Activated naive CD8-positive, alpha-beta T cell treated with anti-CD3 and anti-CD28 coated beads, Interleukin-2, amount 10 ng/mL, durations not matched to agents 7 days and 5 days (primary cell): ENCODE measurements at places on chromosomes 5 and 9.

GRCh38 chr5:2261004-2261703 lies 378.4 kb upstream of the IRX4 start:
- H3K4me1 ChIP-seq, result no peaks in the 10 kb centered on the region
- H3K36me3 ChIP-seq, result no peaks in the 10 kb centered on the region
- H3K4me3 ChIP-seq, result no peak overlapping the region

DNA sequence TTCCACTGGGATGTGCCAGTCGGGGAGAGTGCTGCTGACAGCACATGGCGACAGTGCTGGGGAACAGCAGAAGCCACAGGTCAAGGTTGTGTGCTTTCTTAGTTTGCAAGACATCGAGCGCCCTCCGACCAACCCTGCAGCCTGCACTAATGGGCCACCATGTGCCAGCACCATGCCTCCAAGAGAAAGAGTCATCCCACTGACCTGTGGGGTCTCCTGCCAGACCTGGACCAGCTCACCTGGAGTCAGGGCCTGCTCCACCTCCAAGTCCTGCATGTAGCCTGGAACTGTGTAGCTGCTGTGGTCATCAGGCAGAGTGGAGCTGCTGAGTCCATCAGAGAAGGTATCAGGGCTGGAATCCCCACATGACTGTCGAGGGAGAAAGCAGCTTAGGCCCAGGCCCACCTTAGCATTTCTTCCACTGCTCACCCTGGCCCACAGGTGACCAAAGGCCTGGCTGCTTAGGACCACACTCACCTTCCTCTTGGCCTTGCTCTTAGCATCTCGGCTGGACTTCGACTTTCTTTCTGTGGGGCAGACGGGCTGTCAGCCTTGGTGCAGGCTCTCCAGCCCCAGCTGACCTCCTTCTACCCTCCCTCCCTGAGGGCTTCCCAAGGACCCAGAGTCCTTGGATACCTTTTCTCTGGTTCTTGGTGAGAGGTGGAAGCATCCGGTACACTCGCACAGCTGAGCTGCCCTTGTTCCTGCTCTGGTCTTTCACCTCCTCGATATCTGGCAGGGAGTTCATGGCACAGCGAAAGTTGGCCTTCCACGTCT lies 4.1 kb downstream of the IRF1 start:
- H3K4me3 ChIP-seq, result peak overlapping the region; percentile 98
- peak; percentile 31 for DNase-seq
- no peaks in the 10 kb centered on the region for H3K27me3 ChIP-seq

GRCh38 chr5:99320436-99320835 lies 391.6 kb upstream of the CHD1 start:
- H3K4me1 ChIP-seq, result no peaks in the 10 kb centered on the region
- H3K4me3 ChIP-seq, result no peak overlapping the region
- no peaks in the 10 kb centered on the region for H3K36me3 ChIP-seq

DNA sequence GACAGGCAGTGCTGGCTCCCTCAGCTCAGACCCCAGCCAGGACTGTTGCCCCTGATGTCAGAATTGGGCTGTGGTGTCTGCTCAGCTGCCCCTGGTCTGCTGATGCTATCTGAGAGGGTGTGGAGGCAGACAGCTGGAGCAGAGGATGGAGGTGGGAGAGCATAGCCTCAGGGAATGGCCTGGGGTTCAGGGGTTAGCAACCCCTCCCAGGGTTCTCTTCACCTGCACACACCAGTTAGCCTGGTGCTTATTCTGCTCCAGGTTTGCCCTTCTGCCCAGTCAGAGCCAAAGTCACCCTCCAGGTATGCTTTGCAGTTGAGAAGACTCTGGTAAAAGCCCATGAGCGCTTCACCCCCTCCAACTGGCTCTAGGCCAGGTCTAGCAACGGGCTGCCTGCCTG lies 109.8 kb downstream of the SAXO1 start:
- no peaks in the 10 kb centered on the region for H3K27me3 ChIP-seq
- no peaks in the 10 kb centered on the region for H3K36me3 ChIP-seq
- H3K4me1 ChIP-seq, result no peaks in the 10 kb centered on the region
- H3K27ac ChIP-seq, result no peak overlapping the region
- no peak overlapping the region for H3K4me3 ChIP-seq

DNA sequence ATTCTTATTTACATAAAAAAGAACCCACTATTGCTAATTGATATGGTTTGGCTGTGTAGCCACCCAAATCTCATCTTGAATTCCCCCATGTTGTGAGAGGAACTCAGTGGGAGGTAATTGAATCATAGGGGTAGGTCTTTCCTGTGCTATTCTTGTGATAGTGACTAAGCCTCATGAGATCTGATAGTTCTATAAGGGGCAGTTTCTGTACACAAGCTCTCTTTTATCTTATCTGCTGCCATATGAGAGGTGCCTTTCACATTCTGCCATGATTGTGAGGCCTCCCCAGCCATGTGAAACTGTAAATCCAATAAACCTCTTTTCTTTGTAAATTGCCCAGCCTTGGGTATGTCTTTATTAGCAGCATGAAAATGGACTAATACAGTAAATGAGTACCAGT lies 58.2 kb upstream of the PRR16 start:
- no peaks in the 10 kb centered on the region for H3K36me3 ChIP-seq
- no peak overlapping the region for H3K27ac ChIP-seq
- H3K4me1 ChIP-seq, result no peaks in the 10 kb centered on the region
- H3K4me3 ChIP-seq, result no peak overlapping the region
- no peak for DNase-seq

DNA sequence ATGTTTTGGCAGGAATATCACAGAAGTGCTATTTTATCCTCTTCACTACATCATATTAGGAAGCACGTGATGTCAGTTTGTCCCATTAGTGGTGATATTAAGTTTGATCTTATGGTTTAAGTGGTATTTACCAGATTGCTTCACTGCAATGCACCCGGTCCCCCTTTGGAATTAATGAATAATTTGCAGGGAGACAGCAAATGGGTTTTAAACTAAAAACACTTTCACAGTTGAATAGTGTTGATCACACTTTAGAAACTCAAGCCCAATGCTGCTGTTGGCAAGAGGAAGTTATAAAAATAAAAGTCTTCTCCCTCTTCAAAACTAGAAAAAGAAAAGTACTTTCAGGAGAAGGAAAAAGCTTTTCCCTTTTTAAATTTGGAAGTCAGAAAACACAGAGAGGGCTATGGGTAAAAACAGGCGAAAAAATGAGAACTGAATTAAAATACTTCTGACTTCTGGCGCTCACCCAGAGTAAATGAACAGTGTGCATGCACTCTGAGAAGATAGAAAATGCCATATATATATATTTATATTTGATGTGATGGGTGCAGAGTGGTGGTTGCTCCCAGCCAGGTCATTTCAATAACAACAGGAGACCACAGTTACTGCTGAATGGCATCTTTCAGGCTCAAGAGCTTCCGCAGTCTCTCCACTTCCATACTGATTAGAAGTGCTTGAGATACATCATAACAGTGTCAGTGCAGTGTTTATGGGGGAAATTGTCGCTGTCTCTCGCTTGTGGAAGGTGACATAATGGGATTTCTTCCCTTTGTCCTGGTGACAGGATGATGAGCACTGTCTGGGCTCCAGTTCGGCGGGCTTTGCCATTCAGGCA lies 278.0 kb downstream of the ZSWIM6 start:
- DNase-seq, result no peak
- no peak overlapping the region for H3K27ac ChIP-seq
- H3K27me3 ChIP-seq, result peaks cover 7% of the 10 kb centered on the region
- no peaks in the 10 kb centered on the region for H3K4me1 ChIP-seq
- no peak overlapping the region for H3K4me3 ChIP-seq

DNA sequence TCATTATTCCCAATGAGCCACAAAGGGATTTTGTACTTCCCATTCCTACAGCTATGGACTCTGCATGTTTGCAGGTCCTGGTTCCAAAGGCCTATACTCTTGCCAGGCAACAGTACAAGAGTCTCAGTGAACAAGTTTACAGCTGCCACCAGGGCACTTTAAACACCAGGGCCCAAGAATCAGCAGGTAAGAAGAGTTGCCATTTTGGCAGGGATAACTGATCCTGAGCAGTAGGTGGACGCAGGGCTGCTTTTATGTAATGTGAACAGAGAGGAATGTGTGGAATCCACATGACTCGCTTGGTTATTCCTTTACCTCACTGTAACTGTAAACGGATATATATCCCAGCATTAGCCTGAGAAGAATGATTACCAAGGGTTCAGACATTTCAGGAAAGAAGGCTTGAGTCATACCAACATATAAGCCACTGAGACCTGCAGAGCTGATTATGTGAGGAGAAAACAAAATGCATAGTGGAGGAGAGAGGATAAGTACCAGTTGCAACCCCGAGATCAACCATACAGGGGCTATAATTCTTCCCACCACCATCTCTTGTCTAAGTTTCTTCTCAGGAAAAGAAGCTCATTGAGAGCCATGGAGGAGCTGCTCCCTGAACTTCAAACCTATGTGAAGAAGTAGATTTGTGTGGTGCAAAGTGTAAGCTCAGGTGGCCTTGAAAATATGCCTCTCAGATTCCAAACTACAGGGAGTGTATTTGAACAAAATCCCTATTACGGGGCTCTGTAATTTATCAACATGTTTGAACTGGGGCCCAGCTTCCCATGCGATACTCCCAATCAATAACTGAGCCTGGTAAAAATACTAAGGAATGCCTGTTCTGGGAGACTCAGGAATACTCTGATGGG lies 24.6 kb downstream of the RAPGEF6 start:
- H3K4me1 ChIP-seq, result peaks cover 26% of the 10 kb centered on the region
- no peak overlapping the region for H3K27ac ChIP-seq
- peaks cover 29% of the 10 kb centered on the region for H3K36me3 ChIP-seq
- no peak for DNase-seq
- H3K4me3 ChIP-seq, result no peak overlapping the region

- no peak for DNase-seq
- H3K4me1 ChIP-seq, result no peaks in the 10 kb centered on the region
- H3K4me3 ChIP-seq, result no peak overlapping the region
- H3K36me3 ChIP-seq, result no peaks in the 10 kb centered on the region
- no peak overlapping the region for H3K27ac ChIP-seq
- no peaks in the 10 kb centered on the region for H3K27me3 ChIP-seq
Measured at GRCh38 chr5:26940994-26941393, 97.4 kb downstream of the CDH9 start.

DNA sequence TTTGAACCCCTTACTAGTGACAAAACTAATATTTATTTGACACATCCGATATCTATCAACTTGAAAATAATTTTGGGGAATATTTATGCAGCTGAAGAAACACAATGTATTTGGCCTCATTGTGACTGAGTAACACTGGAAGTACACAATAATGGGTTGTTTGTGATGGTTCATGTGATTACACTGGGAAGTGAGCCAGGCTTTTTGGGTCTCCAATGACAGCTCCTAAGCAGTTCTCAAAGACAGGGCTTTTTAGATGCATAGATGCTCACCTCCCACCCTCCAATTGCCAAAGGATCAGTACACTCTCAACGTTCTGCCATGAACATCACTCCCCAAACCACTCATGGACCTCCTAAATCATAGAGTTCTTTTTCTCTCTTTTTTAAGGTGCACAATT lies 170.0 kb downstream of the SLC24A2 start:
- peaks cover 21% of the 10 kb centered on the region for H3K27me3 ChIP-seq
- H3K4me3 ChIP-seq, result no peak overlapping the region
- no peaks in the 10 kb centered on the region for H3K4me1 ChIP-seq
- no peaks in the 10 kb centered on the region for H3K36me3 ChIP-seq
- DNase-seq, result no peak
- H3K27ac ChIP-seq, result no peak overlapping the region

DNA sequence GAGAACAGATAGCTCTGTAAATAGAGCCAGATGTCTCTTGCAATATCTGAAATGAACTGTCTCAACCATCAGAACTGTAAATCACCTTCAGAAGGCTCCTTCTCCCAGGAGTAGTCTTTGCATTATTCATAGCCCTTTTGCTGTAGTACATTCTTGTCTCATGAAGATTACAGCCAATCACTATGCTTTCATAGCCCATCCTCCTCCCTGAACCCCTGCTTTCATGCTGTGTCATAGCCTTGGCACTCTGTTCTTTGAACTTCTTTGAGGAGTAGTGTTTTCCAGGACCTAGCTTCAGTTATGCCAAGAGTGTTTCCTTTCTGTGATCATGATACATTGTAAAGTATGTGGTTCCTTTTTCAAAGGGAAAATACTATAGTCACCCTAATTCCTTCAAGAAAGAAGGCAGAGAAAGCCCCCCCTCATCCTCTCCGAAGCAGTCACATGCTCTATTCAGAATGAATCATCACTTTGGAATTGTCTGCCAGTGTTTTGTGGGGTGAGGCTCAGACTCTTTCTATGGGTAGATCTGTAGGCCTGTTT lies 61.1 kb downstream of the GRIA1 start:
- no peak overlapping the region for H3K4me3 ChIP-seq
- no peaks in the 10 kb centered on the region for H3K36me3 ChIP-seq
- H3K27ac ChIP-seq, result no peak overlapping the region
- peaks cover 8% of the 10 kb centered on the region for H3K27me3 ChIP-seq

- no peaks in the 10 kb centered on the region for H3K4me1 ChIP-seq
- H3K27ac ChIP-seq, result no peak overlapping the region
- H3K4me3 ChIP-seq, result no peak overlapping the region
- no peak for DNase-seq
- H3K27me3 ChIP-seq, result peaks cover 7% of the 10 kb centered on the region
- H3K36me3 ChIP-seq, result no peaks in the 10 kb centered on the region
Measured at GRCh38 chr5:83688281-83688680, 32.4 kb downstream of the HAPLN1 start.

GRCh38 chr9:128568470-128569078 lies 16.2 kb downstream of the SPTAN1 start:
- peaks cover 9% of the 10 kb centered on the region for H3K4me1 ChIP-seq
- H3K27me3 ChIP-seq, result no peaks in the 10 kb centered on the region
- H3K36me3 ChIP-seq, result peaks cover 25% of the 10 kb centered on the region
- no peak overlapping the region for H3K27ac ChIP-seq
- no peak overlapping the region for H3K4me3 ChIP-seq

GRCh38 chr5:77743181-77743580 lies 33.0 kb downstream of the TBCA start:
- H3K36me3 ChIP-seq, result peaks cover 20% of the 10 kb centered on the region
- no peak overlapping the region for H3K4me3 ChIP-seq
- peaks cover 1% of the 10 kb centered on the region for H3K4me1 ChIP-seq
- no peak for DNase-seq

DNA sequence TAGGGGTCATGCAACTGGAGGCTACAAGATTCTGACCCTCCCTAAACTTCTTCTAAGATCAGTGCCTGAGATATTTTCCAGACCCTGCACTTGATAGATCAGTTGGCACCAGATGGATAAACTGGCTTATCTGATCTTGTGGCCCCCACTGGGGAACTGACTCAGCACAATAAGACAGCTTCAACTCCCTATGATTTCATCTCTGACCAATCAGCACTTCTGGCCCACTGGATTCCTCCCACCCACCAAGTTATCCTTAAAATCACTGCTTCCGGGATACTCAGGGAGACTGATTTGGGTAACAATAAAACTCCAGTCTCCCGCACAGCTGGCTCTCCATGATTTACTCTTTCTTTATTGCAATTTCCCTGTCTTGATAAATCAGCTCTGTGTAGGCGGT lies 2180.4 kb upstream of the WWC1 start:
- H3K4me1 ChIP-seq, result no peaks in the 10 kb centered on the region
- no peak overlapping the region for H3K4me3 ChIP-seq
- no peaks in the 10 kb centered on the region for H3K27me3 ChIP-seq
- H3K36me3 ChIP-seq, result no peaks in the 10 kb centered on the region
- H3K27ac ChIP-seq, result no peak overlapping the region

DNA sequence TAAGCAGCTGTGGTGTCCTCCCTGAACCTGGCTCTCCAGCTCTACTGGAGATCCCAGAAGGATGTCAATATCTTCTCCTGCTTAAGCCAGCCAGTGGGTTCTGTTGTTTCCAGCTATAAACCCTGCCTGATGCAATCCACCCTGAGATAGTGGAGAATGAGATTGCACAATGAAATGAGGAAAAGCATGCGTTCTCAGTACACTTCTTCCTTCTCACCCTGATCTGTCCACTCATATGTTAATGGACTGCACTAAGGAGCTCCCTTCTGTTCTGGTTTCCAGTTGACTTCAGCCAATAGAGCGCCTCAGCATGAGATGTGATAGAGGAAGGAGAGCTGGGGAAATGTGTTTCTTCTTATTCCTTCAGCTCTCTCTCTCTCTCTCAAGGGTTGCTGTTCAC lies 40.0 kb upstream of the CDH6 start:
- H3K27ac ChIP-seq, result no peak overlapping the region
- H3K27me3 ChIP-seq, result peaks cover 2% of the 10 kb centered on the region
